ENCODE measurements at places on chromosomes 7 and 10.

- peak; percentile 46 for DNase-seq
These were observed 561 bp downstream of the PLEKHA1 start for GRCh38 chr10:122374859-122375678.

GRCh38 chr10:79502561-79503309 lies 9.6 kb upstream of the EIF5AL1 start:
- no peak for DNase-seq

- no peak for DNase-seq
These were observed 904 bp downstream of the LBX1 start for GRCh38 chr10:101228153-101228965.

GRCh38 chr7:151851145-151851751 lies 25.7 kb downstream of the PRKAG2 start:
- DNase-seq = peak; percentile 17

DNA sequence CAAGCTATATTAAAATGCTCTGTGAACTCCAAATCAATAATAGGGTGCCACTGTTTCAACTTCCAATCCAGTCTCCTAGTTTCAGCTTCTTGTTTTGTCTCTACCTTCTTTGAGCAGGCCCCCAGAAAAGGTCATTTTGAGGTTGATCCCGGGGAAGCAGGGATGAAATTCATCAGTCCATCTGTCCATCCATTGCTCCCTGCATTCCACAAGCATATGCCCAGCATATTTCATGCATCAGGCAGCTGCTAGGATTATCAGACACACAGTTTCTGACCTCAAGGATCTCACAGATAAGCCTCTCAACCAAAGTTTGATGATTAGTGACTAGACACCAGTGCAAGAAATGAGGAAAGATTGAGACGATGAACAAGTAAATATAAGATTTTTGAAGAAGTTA lies 186.6 kb upstream of the PDE1C start:
- no peak for DNase-seq

- no peak for DNase-seq
These were observed 8.4 kb upstream of the MARVELD1 start for GRCh38 chr10:97705006-97705670.

DNA sequence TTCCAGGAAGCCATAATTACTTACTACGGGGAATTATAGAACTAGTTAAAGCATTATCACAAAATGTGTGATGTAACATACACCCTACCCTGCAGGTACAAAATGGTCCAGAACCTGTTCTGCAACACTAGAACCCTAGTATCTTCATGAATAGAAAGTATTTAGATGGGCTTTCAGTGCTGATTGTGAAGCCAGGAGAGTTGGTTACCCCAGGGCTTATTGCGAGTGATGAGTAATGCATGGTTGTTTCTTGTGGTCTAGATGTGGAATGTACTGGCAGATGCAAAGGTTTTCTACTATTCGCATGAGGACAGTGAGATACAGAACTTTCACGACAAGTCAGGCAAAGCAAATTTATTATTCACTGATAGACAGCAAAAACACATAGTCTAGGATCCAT lies 33.6 kb upstream of the AGR3 start:
- DNase-seq = no peak

DNA sequence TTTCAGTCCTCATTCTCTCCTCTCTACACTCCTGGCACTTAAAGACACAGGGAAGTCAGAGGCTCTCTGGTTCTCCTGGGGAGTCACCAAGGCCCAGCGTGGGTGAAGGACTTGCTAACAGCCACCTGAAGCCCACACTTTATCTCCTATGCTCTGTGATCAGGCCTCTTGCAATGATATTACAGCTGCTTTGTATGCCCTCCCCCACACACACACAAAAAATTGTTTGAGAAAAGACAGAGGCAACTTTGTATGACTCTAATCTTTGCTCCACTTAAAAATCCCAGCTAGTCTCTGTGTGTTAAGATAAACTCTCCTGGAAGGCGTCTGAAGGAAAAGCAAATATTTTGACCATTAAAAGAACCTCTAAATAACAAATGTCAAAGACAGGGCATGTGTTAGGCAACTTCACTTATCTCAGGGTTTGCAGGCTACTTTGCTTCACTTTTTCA lies 507.2 kb downstream of the TNS3 start:
- no peak for DNase-seq

GRCh38 chr7:152502813-152503790 lies 67.3 kb upstream of the KMT2C start:
- no peak for DNase-seq

- DNase-seq = no peak
These were observed 181.8 kb downstream of the MACC1 start for GRCh38 chr7:20035279-20035875.

GRCh38 chr7:91288208-91288824 lies 24.1 kb downstream of the FZD1 start:
- DNase-seq = no peak

- DNase-seq = no peak
These were observed 21.7 kb downstream of the HIBADH start for GRCh38 chr7:27640884-27641574.

DNA sequence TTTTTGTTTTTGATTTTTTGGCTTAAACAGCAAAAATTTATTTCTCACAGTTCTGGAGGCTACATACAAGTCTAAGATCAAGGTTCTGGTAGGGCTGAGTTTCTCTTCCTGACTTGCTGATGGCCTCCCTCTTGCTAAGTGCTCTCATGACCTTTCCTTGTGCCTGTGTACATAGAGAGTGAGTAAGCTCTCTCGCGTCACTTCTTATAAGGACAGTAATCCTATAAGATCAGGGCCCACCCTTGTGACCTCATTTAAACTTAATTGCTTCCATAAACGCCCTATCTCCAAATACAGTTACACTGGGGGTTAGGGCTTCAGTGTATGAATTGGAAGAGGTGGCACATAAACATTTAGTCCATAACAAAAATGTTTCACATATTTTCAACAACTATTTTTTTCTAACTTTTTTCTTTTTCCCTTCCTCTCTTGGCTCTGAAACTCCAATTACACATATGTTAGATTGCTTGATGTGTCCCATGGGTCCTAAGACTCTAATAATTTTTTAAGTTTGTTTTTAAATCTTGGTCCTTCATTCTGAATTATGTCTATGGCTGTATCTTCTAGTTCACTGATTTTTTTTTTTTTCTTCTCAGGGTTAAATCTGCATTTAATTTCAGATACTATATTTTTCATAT lies 149.8 kb downstream of the HBP1 start:
- no peak for DNase-seq

GRCh38 chr7:135936497-135937217 lies 40.5 kb downstream of the MTPN start:
- no peak for DNase-seq
